Gastrocnemius medialis (tissue), 4 donors: ENCODE measurements at places on chromosomes 1 and 21.

DNA sequence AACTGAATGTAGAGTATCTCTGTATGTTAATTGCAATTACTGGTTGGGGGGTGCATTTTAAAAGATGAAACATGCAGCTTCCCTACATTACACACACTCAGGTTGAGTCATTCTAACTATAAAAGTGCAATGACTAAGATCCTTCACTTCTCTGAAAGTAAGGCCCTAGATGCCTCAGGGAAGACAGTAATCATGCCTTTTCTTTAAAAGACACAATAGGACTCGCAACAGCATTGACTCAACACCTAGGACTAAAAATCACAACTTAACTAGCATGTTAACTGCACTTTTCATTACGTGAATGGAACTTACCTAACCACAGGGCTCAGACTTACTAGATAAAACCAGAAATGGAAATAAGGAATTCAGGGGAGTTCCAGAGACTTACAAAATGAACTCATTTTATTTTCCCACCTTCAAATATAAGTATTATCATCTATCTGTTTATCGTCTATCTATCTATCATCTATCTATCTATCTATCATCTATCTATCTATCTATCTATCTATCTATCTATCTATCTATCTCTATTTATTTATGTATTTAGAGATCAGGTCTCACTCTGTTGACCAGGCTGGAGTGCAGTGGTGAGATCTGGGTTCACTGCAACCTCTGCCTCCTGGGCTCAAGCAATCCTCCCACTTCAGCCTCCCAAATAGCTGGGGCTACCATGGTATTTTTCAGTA is 47.8 kb downstream of the CHML start:
- no peak for DNase-seq

- DNase-seq: no peak
Observed at GRCh38 chr1:234735916-234736315, 125.9 kb upstream of the IRF2BP2 start.

- DNase-seq: no peak
Observed at GRCh38 chr21:27086186-27086585, 119.3 kb upstream of the ADAMTS5 start.

- DNase-seq: no peak
Observed at GRCh38 chr1:1665815-1666251, 7.0 kb upstream of the CDK11B start.

DNA sequence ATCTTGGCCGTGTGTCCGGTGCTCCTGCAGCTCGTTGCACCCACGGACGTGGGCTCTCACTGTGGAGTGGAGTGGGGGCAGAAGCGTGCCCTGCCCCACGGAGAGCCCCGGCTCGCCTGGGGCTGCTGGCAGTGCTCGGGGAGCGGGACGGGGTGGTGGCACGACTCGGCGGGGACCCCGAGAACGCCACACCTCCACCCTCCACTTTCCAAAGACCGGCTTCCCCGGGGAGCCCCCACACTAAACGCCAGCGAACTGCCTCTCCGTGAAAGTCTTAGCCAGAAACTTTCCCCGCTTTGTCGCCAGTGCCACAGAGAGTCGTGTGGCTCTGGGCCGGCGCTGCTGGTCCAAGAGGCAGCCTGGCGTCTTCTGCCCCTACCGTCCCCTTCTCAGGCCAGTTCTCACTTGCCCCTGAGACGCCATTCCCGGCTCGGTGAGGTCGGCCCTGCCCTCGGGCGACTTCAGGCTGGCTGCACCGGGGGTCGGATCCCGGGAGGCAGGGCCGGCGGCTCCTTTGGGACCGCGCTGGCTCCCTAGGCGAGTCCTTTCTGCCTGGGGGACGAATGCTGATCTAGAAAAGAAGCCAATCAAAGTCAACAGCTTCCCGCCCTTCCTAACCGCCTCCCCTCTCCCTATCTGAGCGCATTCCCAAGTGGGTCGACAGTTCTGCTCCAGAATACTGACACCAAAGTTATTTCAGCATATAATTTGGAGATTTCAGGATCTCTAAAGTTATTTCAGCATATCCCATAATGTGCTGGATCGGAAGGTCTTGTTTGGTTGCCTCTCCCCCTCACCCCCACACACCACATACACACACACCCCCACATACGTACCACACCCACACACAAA is 2.6 kb upstream of the SAMD13 start:
- peak; percentile 39 for DNase-seq

- DNase-seq: peak; percentile 39
Observed at GRCh38 chr21:38773099-38774061, 32.3 kb upstream of the ETS2 start.

DNA sequence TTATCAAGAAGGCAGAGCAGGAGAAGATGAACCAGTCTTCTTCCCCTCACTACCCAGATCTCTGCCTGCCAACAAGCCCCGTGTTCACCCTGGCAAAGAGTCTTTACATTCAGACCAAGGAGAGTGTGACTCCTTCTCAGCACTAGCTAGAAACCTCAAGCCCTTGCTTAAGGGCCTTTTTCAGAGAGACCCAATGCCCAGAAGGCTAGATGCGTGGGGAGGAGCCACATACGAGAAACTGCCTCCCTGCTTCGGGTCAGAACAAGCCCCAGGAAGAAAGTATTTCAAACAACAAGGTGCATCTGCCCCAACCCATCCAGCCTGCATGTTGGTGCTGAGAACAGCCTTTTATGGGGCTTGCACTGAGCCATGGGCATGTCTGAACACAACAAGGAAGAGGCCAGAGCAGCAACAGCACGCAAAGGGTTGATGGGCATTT is 152.7 kb upstream of the CAMK1G start:
- DNase-seq: no peak

GRCh38 chr21:39051588-39051949 is 131.7 kb downstream of the PSMG1 start:
- DNase-seq: no peak

DNA sequence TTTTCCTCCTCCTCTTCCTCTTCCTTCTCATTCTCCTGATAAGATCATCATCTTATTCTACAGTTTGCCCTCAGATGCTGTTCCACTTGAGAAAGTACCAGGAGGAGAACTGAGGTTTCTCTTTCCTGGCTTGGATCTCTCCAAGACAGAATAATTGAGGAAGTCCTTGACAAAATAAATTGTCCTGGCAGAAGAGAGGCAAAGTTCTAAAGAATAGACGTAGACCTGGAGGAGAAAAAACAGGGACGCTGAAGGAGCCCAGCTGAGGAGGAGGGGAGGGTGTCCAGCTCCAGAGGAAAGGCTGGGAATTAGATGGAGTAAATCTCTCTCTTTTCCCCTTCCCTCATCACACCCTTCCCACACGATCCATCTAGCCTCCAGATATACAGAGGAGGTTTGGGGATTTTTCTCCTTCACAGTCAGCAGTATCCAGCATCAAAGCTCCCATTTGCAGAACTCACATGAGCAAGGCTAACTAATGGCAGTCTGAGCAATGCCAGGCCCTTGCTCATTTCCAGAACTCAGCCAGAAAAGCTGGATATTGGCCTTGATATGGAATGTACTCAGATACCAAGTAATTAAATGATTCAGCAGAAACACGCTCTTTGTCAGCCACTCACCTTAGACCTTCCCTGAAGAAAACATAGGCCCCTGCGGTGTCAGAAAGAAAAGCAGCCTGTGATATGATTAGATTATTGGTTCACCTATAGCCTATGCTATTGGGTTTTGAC is 5.1 kb upstream of the GNG12 start:
- DNase-seq: no peak

DNA sequence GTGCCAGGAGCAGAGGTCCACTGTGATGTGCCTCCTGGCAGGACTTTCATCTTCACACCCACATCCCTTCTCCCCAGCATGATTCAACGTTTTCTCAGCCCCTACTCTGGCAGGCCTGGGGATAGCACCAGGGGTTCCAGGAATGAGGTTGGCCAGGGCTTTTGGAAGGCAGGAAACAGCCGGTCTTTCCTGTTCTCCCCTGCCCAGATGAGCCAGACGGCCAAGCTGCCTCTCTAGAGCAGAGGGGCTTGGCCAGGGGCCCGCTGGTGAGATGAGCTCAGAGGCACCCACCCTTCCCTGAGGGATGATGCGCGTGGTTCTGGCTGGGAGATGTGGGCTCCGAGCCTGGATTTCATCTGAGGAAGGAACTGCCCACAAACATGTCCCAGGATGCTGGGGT is 4.3 kb upstream of the MFAP2 start:
- peak; percentile 31 for DNase-seq
